CD4-positive, alpha-beta T cell treated with Interleukin-4 for 4 hours (primary cell): ENCODE measurements at places on chromosomes 1 and 21.

DNA sequence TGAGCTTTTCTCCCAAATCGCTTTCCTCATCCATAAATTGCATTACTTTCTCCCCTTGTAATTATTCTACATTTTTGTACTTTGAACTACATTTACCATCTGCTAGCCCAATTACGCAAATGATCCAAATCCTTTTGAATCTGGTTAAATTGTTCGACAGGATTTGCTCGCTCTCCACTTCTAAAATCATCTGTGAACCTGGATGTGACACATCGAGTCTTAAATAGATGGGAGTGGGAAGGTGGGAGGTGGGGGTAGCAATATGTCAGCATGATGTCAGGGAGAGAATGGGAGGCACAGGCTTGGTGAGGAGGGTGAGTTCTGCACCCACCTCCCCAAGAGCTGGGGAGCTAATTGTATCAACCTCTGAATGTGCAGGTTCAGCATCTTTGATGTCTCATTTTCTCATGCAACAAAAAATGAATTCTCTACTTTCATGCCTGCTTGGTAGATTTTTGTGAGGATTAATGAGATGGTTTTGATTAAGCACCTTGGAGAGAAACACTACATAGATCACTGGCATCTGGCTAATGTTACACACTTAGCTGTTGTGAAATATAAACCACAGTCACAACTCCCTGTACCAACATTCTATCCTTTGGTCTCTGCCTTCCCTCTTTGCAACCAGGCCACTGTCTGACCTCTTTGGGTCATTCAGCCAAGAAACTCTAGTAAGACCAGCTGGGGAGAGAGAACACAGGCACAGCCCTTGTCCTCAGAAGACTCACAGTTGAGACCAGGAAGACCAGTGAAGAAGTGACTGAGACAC, 165.1 kb downstream of the DAB1 start:
- DNase-seq, result no peak

- peak; percentile 79 for DNase-seq
Observed at GRCh38 chr1:46549697-46550681, 1.5 kb downstream of the KNCN start.

DNA sequence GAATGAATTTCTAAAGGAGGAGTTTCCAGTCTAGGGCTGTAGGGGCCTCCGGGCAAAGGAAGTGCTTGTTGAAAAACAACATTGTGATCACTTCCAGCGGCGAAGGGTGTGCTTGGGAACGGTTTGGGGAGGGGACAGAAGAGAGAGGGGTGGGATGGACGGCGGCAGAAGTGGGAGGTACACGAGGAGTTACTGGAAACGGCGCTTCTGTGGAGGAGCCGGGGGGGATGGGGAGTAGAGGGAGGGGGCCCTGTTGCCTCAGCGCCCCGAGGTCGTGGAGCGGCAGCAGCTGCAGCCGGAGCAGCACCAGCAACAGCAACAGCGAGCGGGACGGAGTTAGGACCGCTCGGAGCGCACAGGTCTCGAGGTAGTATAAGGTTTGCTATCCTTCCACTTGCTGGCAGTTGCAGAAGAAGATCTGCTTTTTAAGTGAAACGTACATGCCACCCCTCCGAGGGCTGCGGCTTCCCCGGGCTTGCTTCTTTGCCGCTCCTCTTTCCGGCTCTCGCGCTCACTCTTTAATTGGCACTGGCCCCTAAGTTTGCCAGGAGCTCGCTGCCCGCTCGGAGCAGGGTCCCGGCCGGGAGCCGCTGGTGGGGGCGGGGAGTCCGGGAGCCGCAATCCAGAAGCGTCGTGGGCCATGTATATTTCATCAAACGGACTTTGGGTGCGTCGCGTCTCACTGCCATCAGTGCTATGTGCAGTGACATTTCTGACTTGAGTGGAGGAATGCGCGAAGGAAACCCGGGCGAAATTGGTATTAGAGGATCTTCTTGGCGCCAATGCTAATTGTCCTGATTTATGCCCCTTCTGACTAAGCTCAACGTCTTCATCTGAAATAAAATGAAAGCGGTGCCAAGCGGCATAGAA, 771 bp upstream of the NTNG1 start:
- DNase-seq, result no peak

DNA sequence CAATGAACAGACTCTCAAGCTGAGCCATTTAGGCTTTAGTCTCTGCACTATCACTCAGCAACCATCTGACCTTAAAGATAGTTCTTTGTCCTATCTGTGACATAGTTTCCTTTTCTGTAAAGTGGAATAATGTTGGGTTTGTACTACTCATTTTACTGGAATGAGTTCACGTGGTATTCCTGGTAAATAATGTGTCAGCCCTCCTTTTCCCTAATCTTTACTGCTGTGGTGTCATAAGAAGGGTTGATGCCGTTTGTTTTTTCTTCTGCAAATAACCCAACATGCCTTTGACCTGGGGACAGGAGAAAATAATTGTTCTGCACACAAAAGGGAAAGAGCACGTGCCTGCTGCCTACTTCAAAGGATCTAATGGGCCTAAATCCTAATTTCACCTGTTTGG, 297.8 kb downstream of the BRINP3 start:
- no peak for DNase-seq

DNA sequence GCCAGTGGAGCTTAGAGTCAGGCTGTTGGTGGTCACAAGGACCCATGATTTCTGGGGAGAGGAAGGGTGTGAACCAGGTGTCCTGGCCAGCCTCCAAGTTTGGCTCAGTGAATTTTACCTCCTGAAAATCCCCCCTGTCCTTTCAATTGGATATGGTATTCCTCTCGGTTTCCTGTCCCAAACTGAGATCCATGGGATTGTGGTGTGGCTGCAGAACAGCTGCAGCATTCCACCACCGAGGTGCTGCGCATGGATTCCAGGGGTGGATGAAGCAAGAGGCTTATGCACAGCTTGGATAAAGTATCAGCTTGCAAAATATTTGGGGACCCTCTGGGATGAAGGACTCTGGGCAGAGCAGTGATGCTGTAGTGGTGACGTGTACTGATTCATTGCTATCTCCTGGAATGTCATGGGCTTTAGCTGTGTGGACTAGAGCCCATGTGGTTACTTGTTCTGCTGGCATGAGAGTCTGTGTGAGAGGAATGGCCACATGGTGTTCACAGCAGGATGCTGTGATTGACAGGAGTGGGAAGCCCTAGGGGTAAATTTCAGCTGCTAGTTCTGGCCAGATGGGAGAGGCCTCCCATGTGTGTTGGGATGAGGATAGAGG, 148.7 kb upstream of the SPAG17 start:
- no peak for DNase-seq

GRCh38 chr1:33985656-33986055, 121.8 kb downstream of the HMGB4 start:
- DNase-seq, result no peak

DNA sequence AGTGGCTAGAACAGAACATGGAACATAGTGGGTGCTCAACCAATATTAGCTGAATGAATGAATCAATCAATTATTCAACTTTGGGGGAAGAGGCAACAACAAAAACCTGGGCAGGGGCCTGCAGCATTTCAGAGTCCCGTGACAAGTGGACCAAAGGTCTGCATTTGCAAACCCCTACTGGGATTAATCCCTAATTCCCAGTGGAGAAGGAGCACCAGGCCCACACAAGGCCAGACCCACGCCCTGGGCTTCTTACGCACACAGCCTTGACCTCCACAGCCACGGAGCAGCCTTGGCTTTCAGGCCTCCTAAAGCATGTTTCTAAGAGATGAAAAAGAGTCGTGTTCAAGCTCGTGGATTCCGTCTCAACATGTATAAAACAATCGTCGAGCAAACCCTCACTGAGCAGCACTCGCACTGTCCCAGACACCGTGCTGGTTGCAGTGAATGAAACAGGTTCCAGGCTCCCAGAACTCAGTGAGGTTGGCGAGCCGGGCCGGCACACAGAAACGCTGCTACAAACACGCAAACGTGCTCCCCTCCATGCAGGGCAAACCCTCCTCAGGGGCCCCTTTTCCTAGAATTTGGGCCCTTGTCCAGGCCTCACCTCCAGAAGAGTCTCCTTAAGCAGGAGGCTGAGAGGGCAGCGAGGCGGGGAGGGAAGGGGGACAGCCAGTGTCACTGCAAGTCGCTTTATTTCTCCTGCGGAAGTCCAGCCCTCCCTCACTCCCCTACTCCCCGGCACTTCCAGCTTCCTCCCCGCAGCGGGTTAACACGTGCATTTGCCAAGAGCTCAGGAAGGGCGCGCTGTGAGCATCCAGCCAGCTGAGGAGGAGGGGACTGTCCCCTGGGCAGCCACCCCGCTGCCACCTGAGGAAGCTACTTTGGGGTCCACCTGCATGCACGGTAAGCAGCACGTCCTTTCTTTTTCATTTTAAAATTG, 556.4 kb downstream of the KIF26B start:
- no peak for DNase-seq

DNA sequence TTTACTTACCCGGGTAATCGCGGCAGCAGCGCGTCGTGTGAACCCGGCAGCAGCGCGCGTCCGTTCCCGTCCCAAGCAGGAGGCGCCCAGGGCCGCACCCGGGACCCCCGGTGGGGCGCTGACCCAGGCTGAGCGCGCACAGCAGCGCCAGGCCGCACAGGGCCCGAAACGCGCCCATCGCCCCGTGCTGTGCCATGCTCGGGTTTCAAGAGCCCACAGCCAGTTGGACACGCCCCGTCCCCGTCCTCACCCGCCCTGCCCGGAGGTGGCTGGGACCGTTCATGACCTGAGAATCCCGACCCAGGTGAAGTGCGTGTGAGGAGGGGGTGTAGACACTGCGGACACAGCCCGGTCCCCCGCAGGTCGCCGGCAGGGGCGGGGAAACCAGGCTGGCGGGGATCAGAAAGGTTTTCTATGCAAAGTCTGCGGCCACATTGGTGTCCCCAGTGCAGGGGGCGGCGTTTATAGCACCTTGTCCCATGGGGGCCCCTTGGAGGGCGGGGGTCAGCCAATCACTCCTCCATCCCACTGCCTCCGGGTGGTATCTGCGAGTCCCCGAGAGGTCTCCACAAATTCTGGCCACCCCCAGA, at the start of gene TNFRSF18:
Gene TNFRSF18, minus strand, starts transcription at position 217 of the 590 bp plus-strand sequence. Its CDS starts 21 bp downstream, at position 196.
- DNase-seq, result peak; percentile 14

GRCh38 chr1:183920651-183921050, 115.7 kb downstream of the RGL1 start:
- DNase-seq, result no peak

DNA sequence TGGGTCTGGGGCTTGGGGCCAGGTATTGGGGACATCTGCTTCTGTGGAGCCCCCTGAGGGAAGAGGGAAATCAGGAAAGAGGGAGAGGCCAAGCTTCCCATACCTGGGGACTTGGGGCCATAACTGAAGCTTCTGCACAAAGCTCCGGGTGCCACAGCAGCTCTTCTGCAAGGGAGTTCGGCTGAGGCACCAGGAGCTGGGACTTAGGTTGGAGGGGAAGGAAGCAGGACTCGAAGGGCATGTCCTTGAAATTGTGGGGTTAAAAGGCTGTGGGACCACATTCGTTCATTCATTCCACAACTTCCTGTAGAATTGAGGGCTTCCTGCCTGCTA, 1.7 kb upstream of the EPS8L3 start:
- DNase-seq, result no peak
